Bone marrow (tissue), 2 donors: ENCODE measurements at places on chromosomes 2 and 18.

- DNase-seq: no peak
Observed at GRCh38 chr2:91748902-91749301, 3057.4 kb downstream of the RPIA start.

DNA sequence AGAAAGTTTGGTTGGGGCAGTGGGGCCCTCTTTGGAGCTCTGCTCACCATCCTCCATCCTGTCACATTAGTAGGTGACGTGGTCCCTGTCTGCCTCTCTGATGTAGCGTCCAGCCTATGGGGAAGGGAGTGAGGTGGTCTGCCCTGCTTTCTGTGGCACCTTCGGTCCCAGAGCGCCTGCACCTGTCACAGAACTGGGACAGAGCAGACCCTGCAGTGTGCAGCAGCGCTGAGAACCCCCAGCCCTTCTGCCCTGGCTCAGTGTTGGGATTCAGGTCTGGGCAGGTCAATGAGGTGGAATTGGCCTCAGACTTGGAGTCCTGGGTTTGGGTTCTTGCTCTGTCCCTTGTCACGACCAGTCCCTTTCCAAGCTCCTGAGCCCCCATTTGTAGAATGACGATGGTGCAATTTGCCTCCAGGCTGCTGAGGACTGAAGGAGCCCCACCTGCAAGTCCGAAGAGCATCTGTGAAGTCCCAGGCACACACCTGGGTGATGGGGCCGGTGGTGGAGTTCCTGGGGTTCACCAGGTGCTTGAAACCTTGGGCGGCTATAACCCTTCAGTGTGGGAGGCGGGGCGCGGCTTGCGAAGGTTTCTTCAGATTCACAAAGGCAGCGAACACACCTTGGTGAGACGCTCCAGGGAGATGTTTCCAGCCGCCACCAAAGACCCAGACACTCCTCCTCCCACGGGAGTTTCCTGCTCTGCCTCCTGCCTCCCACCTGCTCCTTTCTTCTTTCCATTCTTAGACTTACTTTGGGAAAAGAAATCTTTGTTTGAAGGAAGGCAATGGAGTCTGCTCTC is 265.4 kb upstream of the HDAC4 start:
- no peak for DNase-seq

DNA sequence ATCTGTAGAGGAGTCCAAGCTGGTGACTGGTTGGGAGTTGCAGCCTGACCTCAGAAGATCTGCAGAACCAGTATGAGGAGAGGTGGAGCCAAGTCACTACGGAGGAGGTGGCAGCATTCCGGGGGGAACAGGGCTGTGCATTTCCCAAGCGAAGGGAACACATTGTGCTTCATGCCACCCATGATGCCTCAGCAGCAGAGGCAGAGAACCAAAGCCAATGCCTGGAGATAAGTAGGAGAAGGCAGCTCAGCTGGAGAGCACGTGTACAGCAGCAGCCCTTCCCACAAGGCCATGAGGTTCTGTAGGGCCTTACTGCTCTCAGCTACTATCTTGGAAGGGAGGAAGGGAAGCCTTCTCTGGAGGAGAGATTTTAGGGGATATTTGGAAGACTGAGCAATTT is 67.2 kb upstream of the LRPPRC start:
- no peak for DNase-seq

DNA sequence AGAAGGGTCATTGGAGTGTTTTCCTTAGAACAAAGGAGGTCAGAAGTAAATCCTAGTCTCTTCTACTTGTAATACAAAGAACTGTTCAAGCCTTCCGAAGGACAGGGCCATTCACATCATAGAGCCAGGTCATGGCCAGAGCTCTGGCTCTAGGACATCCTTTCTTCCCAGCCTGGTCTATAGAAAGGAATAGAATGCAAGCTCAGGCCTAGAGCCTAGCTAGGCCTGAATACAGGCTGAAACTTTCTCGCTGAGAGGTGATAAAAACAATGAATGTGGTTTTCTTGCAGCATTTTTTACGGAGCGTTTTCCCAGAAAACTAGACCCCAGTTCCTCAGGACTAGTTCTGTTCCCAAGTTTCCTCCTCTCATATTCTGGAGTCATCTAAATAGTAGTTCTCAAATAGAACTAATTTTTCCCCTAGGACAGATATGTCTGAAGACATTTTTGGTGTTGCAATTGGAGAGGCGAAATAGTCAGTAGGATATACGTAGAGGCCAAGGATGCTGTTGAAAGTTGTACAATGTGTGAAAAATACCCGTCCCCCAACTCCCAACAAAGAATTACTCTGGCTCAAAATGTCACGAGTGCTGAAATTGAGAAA is 6.8 kb downstream of the UGT1A6 start:
- no peak for DNase-seq

DNA sequence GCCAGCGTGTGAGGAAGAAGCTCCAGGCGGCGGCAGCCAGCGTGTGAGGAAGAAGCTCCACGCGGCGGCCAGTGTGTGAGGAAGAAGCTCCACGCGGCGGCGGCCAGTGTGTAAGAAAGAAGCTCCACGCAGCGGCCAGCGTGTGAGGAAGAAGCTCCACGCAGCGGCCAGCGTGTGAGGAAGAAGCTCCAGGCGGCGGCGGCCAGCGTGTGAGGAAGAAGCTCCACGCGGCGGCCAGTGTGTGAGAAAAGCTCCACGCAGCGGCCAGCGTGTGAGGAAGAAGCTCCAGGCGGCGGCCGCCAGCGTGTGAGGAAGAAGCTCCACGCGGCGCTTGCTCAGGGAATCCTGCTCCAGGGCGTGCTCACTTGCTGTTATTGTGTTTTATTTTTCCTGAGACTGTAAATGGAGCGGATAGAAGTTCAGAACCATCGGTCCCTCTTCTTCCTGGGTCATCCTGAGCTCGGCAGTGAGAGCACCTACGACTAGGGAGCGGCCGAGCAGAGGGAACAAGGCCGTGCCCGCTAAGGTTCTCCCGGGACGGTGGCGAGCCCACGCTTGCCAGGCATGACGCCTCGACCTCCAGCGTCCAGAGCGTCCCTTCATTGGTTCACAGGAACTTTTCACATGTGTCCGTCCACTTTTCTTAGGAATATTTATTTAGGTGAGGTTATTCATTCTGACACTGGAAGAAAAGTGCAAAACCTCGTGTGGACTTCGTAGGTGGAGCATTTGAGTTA is 94.2 kb downstream of the TMEM18 start:
- no peak for DNase-seq

GRCh38 chr18:23071285-23071684 is 64.0 kb upstream of the CABLES1 start:
- no peak for DNase-seq

- no peak for DNase-seq
Observed at GRCh38 chr2:76391678-76392077, 681.0 kb upstream of the GCFC2 start.

DNA sequence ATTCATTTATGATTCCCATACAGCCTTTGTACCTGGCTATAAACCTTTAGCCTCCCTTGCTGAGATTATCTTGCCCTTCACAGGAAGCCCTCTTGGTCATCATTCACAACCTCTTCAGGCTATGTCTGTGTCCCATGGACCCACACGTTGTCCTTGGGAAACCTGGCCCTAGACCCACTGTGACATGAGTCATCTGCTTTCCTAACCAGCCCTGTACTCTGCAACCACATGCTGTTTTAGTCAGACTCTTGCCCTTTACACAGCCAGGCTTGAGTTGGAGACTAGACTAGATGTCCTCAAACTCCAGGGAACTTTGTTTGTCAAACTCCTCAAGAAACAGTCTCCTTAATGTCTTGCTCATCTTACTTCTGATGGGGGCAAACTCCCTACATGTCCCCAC is 229.3 kb upstream of the ZSWIM2 start:
- DNase-seq: no peak
